Ovary (tissue), 10 donors: ENCODE measurements at places on chromosomes 1 and 21.

GRCh38 chr1:197924516-197925123 lies 7.4 kb downstream of the LHX9 start:
- DNase-seq = no peak
- no peaks in the 10 kb centered on the region for H3K36me3 ChIP-seq
- no peaks in the 10 kb centered on the region for H3K27me3 ChIP-seq

- peak; percentile 15 for DNase-seq
- H3K27ac ChIP-seq = no peak overlapping the region
- H3K27me3 ChIP-seq = no peaks in the 10 kb centered on the region
- H3K36me3 ChIP-seq = no peaks in the 10 kb centered on the region
- H3K4me1 ChIP-seq = peaks cover 6% of the 10 kb centered on the region
- no peak overlapping the region for H3K4me3 ChIP-seq
These were observed 4.6 kb downstream of the MIB2 start for GRCh38 chr1:1619917-1620361.

GRCh38 chr1:80565406-80565805 lies 1235.3 kb upstream of the ADGRL2 start:
- no peaks in the 10 kb centered on the region for H3K27me3 ChIP-seq
- no peaks in the 10 kb centered on the region for H3K4me1 ChIP-seq
- H3K4me3 ChIP-seq = no peak overlapping the region
- H3K27ac ChIP-seq = no peak overlapping the region

GRCh38 chr1:229839800-229840199 lies 213.8 kb downstream of the URB2 start:
- peaks cover 9% of the 10 kb centered on the region for H3K4me1 ChIP-seq
- no peak overlapping the region for H3K27ac ChIP-seq
- no peaks in the 10 kb centered on the region for H3K27me3 ChIP-seq
- no peak overlapping the region for H3K4me3 ChIP-seq
- no peaks in the 10 kb centered on the region for H3K36me3 ChIP-seq

DNA sequence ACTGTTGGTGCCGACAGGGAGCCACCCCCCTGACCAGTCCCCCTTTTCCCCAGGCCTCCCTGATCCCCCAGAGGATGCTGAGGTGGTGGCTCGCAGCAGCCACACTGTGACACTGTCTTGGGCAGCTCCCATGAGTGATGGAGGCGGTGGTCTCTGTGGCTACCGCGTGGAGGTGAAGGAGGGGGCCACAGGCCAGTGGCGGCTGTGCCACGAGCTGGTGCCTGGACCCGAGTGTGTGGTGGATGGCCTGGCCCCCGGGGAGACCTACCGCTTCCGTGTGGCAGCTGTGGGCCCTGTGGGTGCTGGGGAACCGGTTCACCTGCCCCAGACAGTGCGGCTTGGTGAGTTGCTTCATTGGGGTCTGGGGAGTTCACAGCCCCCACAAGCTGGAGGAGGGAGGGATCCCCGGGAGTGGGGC lies 89.2 kb downstream of the TRIM11 start:
- peak; percentile 11 for DNase-seq
- H3K4me3 ChIP-seq = no peak overlapping the region
- H3K27me3 ChIP-seq = no peaks in the 10 kb centered on the region

DNA sequence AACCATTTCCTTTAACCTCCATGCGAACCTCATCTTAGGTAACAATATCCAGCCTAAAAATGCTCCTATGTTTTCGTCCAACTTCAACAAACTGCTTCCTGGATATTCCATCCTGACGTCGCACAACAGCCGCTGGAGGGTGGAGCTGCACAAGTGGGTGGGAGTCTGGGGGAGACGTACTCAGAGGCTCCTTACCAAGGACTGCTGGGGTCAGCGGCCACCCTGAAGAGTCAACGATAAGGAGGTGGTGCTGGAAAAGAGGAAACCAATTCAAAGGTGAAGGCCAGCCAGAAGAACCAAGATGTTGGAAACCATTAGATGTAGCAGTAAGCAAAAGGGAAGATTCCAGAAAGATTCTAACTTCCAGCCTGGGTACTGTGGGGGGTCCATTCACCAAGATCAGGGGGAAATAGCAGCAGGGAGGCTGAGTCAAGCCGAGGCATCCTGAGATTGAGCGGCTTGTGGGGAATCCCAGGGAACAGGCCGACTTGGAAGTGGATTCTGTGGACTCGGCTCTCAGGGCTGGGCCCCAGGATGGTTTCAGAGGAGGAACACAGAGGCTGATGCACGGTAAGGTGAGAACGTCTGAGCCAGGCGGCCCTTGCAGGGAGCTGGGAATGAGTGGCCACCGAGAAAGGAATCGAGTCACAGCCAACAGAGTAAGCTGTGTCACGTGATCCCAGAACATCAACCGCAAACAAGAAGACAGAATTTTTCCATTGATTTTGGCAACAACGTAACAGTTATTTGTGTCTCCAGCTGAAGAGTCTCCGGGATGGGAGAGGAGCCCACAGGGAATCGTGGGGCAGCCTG lies 375.7 kb downstream of the NPHP4 start:
- H3K27ac ChIP-seq = no peak overlapping the region
- H3K27me3 ChIP-seq = no peaks in the 10 kb centered on the region
- no peaks in the 10 kb centered on the region for H3K4me1 ChIP-seq
- H3K4me3 ChIP-seq = no peak overlapping the region

DNA sequence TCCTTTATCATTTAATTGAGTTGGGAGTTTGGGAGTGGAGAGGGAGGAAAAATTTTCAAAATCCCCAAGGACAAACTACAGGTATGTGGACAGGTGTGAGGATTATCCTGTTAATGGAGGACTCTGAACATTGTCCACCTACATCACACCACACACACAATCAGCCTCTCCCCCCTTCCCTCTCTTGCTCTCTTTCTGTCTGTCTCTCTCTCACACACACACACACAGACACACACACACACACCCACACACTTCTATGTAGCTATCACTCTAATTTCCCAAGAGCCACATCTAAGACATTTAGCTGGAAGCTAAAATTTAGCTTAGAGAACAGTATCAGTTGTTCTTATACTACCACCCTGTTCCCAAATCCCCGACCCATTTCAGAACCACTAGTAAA lies 1.5 kb downstream of the S100A8 start:
- no peak for DNase-seq
- no peaks in the 10 kb centered on the region for H3K36me3 ChIP-seq
- no peaks in the 10 kb centered on the region for H3K4me1 ChIP-seq
- H3K27ac ChIP-seq = no peak overlapping the region

DNA sequence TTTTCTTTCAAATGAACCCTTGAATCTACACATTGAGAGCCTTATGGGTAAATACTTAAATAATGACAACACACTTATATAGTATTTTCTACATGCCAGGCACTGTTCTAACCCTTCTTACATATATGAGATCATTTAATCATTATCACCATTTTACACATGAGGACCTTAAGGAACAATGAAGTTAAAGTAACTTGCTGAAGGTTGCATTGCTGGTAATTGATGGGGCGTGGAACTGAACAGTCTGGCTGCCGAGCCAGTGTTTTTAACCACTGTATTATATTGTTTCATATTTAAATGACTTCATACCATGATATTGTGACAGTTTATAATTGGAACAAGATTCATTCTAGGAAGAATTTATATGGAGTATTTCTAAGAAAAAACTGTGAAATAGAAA lies 111.9 kb upstream of the TENT5C start:
- no peak for DNase-seq
- no peak overlapping the region for H3K4me3 ChIP-seq
- no peaks in the 10 kb centered on the region for H3K27me3 ChIP-seq
- no peaks in the 10 kb centered on the region for H3K36me3 ChIP-seq
- H3K4me1 ChIP-seq = no peaks in the 10 kb centered on the region
- no peak overlapping the region for H3K27ac ChIP-seq

DNA sequence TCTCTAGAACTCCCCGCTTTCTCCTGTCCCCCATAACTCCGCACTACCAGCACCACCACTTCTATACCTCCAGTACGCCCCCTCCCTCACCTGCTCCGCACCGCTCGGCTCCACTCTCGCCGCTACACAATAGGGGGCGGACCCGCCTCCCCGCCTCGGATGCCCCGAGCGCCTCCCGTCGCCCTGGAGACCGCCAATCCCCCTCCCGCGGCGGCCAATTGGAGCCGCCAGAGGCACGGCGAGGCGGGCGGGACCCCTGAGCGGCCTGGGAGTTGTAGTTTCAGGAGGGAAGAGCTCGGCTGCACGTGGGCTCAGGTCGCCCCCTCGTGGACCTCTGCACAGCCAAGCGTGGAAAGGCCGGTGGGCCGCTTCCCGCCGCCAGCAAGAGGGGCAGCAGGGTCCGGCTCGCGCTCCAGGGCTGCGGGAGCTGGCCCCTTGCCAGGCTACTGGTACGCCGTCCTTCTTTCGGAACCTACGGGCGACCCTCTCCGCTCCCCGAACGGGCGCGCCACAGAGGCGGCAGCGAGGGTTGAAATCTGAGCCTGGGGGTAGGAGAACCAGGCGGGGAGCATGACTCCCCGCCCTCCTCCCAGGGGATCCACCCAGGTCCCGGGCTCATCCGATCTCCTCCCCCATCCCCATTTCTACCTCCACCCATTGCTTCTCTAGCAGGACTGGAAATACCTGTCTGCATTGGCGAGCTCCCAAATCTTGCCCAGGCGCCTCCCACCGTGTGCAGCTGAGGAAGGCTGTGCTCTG lies at the start of gene IGSF9:
IGSF9 (minus strand) TSS at position 131 of the 759 bp plus-strand sequence. CDS start 2,159 bp downstream, outside the sequence.
- H3K4me3 ChIP-seq = peak within 1 kb of the TSS; percentile 36
- H3K27ac ChIP-seq = no peak within 1 kb of the TSS
- no peaks in the 10 kb centered on the region for H3K4me1 ChIP-seq

GRCh38 chr1:234980645-234981396 lies 147.8 kb downstream of the TOMM20 start:
- H3K4me1 ChIP-seq = peaks cover 32% of the 10 kb centered on the region
- no peaks in the 10 kb centered on the region for H3K27me3 ChIP-seq
- no peak overlapping the region for H3K4me3 ChIP-seq
- no peaks in the 10 kb centered on the region for H3K36me3 ChIP-seq
- peak; percentile 86 for DNase-seq
- H3K27ac ChIP-seq = peak overlapping the region; percentile 83

GRCh38 chr1:235068158-235069121 lies 60.2 kb downstream of the TOMM20 start:
- H3K4me1 ChIP-seq = peaks cover 4% of the 10 kb centered on the region
- DNase-seq = no peak
- no peak overlapping the region for H3K27ac ChIP-seq
- H3K36me3 ChIP-seq = no peaks in the 10 kb centered on the region
- no peak overlapping the region for H3K4me3 ChIP-seq

GRCh38 chr1:171221665-171222591 lies 26.4 kb upstream of the FMO1 start:
- peak overlapping the region; percentile 51 for H3K27ac ChIP-seq
- peaks cover 11% of the 10 kb centered on the region for H3K4me1 ChIP-seq
- no peak overlapping the region for H3K4me3 ChIP-seq
- H3K36me3 ChIP-seq = no peaks in the 10 kb centered on the region
- peak; percentile 47 for DNase-seq
- no peaks in the 10 kb centered on the region for H3K27me3 ChIP-seq

- peaks cover 2% of the 10 kb centered on the region for H3K4me1 ChIP-seq
- H3K36me3 ChIP-seq = no peaks in the 10 kb centered on the region
- no peak overlapping the region for H3K27ac ChIP-seq
- no peak overlapping the region for H3K4me3 ChIP-seq
These were observed 22.6 kb upstream of the RNF187 start for GRCh38 chr1:228464487-228464983.

DNA sequence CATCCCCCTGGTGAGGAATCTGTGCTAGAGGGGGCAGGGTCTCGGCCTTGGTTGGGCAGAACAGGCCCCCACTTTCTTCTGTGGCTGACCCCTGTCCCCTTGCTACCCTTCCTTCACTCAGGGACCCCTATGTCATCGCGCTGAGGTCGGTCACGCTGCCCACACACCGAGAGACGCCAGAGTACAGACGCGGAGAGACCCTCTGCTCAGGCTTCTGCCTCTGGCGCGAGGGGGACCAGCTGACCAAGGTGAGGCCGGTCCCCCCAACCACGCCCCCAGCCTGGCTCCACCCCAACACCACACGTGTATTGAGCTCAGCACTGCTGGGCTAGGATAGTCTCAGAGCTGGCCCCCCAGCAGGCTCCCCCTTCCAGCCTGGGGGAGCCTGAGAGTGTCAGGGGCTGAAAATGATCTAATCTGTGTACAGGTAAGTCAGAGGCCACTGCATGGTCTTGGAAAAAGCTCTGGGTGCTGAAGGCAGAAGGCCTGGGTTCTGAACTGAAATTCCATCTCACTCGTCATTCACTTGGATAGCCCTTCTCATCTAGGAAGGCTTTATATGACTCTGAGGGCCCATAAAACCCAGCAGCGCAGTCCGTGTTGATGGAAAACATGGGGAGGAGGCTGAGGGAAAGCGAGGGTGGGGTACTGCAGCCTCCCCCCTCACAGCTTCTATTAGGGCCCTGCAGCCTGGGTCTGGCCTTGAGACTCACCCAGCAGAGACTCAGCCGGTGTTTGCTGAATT lies 15.3 kb downstream of the FAM151A start:
- H3K27me3 ChIP-seq = no peaks in the 10 kb centered on the region
- H3K4me3 ChIP-seq = no peak overlapping the region
- peak; percentile 3 for DNase-seq
- no peak overlapping the region for H3K27ac ChIP-seq
- no peaks in the 10 kb centered on the region for H3K4me1 ChIP-seq
- H3K36me3 ChIP-seq = no peaks in the 10 kb centered on the region

GRCh38 chr1:34685225-34685624 lies 69.6 kb upstream of the GJB5 start:
- H3K27me3 ChIP-seq = no peaks in the 10 kb centered on the region

- H3K4me1 ChIP-seq = no peaks in the 10 kb centered on the region
- H3K27ac ChIP-seq = no peak overlapping the region
- H3K36me3 ChIP-seq = no peaks in the 10 kb centered on the region
- no peak for DNase-seq
- H3K27me3 ChIP-seq = no peaks in the 10 kb centered on the region
- no peak overlapping the region for H3K4me3 ChIP-seq
These were observed 181.1 kb upstream of the APP start for GRCh38 chr21:26351661-26352060.

- H3K27ac ChIP-seq = no peak overlapping the region
- no peak overlapping the region for H3K4me3 ChIP-seq
- H3K4me1 ChIP-seq = no peaks in the 10 kb centered on the region
These were observed 16.2 kb downstream of the HAX1 start for GRCh38 chr1:154288661-154289060.

GRCh38 chr1:34066166-34066565 lies 98.9 kb downstream of the CSMD2 start:
- no peak overlapping the region for H3K27ac ChIP-seq
- H3K4me1 ChIP-seq = no peaks in the 10 kb centered on the region
- H3K36me3 ChIP-seq = no peaks in the 10 kb centered on the region
- no peak overlapping the region for H3K4me3 ChIP-seq
- DNase-seq = no peak

GRCh38 chr1:176206006-176206960 lies 803 bp downstream of the COP1 start:
- H3K27me3 ChIP-seq = no peaks in the 10 kb centered on the region
- H3K4me3 ChIP-seq = peak overlapping the region; percentile 86
- no peaks in the 10 kb centered on the region for H3K36me3 ChIP-seq
- no peak for DNase-seq
- peak overlapping the region; percentile 84 for H3K27ac ChIP-seq

- peak overlapping the region; percentile 76 for H3K27ac ChIP-seq
- H3K4me1 ChIP-seq = peaks cover 25% of the 10 kb centered on the region
- no peak overlapping the region for H3K4me3 ChIP-seq
These were observed 24.6 kb upstream of the KLHDC8A start for GRCh38 chr1:205381305-205381704.

GRCh38 chr1:58067082-58067481 lies 479.4 kb downstream of the OMA1 start:
- H3K36me3 ChIP-seq = no peaks in the 10 kb centered on the region
- no peak overlapping the region for H3K27ac ChIP-seq
- no peaks in the 10 kb centered on the region for H3K4me1 ChIP-seq
- no peak for DNase-seq
- no peaks in the 10 kb centered on the region for H3K27me3 ChIP-seq

- no peak overlapping the region for H3K4me3 ChIP-seq
- no peak overlapping the region for H3K27ac ChIP-seq
- H3K4me1 ChIP-seq = no peaks in the 10 kb centered on the region
- H3K36me3 ChIP-seq = no peaks in the 10 kb centered on the region
- H3K27me3 ChIP-seq = no peaks in the 10 kb centered on the region
These were observed 17.0 kb downstream of the RRP1B start for GRCh38 chr21:43676391-43676790.
